ENCODE measurements at places on chromosomes 6 and 20.

DNA sequence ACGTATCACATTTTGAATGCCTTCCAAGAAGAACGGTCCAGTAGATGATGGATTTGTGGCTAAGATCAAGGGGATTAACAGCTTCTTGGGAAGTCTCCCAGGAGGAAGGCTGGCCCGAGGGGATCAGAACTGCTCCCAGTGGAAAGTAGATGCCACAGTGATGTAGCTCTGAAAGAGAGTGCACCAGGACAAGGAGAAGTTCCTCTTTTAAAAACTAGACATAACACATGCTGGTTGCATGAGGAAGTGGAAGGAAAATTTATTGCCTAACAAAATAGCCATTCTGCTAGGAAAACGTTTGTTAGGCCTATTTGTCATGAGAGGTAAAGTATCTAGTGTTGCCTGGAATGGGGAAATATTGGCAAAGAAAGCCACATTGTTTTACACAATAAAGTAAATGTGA is 87.8 kb downstream of the CDH26 start:
- no peak for DNase-seq

GRCh38 chr20:10634211-10634610 is 39.6 kb downstream of the JAG1 start:
- no peak for DNase-seq

DNA sequence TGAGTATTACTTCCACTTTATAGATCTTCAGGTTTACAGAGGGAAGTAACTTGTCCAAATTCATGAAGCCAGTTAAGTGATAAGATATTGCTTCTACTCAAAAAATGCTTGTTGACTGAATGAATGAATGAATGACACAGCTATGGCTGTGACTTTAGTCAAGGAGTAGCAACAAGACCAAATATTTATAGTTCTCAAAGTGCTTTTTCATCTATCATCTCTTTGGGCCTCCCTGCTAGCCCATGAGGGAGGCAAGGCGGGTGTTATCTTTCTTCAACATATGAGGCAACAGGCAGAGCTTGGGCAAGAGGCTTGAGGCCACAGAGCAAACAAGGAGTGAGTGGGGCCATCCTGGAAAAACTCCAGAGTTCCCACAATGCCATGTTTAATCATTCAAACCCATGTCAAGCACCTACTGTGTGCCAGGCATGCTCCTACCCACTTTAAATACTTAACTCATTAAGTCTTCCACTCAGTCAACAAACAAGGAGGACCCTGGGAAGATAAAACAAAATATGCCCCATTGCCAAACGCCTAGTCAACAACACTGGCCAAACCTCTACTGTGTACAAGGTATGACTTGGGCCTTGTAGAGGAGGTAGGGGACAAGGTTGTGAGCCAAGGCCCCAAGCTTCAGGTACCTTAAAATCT is 15.9 kb downstream of the BCL2L1 start:
- no peak for DNase-seq

DNA sequence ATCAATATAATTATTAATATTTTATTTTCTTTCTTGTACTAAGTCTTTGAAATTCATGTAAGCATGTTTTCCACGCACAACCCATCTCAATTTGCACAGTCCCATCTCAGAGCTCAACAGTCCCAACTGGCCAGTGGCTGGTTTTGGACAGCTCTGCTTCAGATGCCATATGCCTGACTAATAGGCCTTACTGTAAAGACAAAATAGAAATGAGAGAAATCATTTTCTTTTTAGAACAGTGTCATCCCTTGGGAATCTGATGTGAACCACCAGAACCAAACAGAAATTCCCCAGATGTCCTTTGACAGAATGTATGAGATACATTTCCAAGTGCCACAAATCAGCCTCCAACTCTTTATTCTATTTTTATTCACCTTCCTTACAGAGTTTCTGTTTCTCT is 338.9 kb downstream of the ESR1 start:
- DNase-seq, result no peak

All from mesendoderm (in vitro differentiated cells).